ENCODE measurements at places on chromosomes 1 and 21. TPM values are rescaled to one million over a fixed set of nuclear protein-coding genes. Genes with fewer than 3 reads are reported as not detected.

DNA sequence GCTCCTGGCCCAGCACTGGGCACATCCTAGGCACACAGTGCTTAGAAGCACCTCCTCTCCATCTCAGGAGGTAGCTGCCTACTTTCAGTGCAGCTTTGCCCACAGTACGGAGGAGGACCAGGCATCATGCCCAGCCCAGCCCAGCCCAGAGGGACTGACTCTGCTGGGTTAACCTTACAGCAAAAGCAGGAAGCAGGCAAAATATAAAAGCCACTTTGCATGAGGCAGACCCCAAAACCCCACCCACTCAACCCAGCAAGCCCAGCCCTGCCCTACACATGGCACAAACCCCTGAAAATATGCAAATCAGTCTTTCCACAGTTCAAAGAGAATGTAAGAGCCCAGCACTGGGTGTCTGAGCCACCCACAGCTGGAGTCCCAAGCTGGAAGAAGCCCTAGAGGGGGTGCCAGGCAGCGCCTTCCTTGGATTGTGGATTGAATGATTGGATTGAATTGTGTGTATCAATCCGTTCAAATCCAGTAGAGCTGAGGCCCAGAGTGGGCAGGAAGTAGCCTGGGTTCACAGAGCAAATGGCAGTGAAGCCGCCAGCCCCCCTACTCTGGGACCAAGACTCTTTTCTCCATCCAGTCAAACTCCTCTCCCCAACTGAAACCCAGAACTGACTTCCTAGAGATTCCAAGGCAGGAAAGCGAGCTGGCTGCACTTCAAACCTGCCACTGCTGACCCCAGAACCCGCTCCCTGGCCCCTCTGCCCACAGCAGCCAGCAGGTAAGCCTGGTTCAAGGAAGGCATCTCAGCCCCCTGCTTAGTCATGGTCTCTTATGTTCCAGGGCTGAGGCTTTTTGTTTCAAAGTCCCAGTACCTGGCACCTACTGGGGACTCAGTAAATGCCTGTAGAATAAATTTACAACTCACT is 117.7 kb downstream of the LACTBL1 start:
- DNase-seq = no peak

Gene DYRK3
- total RNA-seq = 2.0 TPM

Gene RHCE
- total RNA-seq = 1.0 TPM

GRCh38 chr1:17093822-17094393 is 25.3 kb downstream of the PADI2 start:
- no peak for DNase-seq

- DNase-seq = no peak
Measured at GRCh38 chr1:235105051-235106043, 23.3 kb downstream of the TOMM20 start.

Gene KCNJ10
- not detected for total RNA-seq

GRCh38 chr1:220887202-220887519 is 7.9 kb downstream of the HLX start:
- no peak for DNase-seq

DNA sequence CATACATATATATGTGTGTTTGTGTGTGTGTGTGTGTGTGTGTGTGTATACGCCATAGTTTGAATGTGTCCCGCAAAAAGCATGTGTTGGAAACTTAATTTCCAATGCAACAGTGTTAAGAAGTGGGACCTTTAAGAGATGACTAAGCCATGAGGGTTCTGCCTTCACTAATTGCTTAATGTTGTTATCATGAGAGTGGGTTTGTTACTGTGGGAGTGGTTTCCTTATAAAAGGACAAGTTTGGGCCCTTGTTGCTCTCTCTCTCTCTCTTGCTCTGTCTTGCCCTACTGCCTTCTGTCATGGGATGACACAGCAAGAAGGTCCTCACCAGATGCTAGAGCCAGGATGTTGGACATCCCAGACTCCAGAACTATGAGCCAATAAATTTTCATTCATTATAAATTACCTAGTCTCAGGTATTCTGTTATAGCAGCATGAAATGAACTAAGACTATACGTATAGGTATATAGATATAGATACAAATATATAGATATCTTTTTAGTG is 103.8 kb upstream of the ZC3H11B start:
- no peak for DNase-seq

Gene NBPF10
- 2.0 TPM for total RNA-seq

DNA sequence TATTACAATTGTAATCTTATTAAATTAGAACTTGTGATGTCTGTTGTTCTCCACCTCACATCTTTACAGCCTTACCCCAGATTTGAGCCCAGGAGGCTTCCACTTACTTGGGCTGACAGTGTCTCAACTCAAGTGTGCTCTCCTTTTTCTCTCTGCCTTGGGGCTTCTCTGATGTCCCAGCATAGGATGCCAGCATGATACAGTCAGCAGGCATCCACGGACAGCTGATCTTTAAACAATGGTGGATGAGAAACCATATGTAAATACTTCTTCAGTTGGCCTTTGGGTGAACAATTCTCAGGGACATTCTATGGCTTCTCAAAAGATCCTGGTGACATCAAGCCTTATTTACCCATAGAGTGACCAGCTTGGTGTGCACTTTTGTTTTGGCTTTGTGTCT is 107.6 kb upstream of the GORAB start:
- no peak for DNase-seq

Gene DONSON
- 13.9 TPM for total RNA-seq

GRCh38 chr1:58487002-58487401 is 59.5 kb downstream of the OMA1 start:
- DNase-seq = no peak

DNA sequence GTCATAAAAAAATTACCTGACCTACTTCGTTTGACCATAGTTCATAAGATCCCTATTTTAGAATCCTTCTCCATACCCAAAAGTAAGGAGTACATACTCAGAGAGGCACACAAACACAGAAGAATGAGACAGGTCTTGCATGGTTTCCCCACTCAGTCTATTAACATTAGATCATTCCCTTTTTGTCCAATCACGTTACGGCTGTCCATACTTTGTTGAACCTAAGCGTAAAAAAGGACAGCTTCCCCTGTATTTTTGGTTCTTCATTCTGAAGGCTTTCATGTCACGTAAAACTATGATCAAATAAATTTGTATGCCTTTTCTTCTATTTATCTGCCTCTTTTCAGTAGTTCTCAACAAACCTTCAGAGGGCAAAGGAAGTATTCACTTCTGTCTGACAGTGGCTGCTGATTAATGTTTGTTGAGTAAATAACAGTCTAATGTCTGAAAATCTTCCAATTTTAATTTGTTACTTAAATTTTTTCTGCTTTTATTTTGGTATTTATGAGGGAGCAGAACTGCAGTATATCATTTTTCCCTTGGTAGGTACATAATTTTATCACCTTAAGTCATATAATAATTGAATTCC is 16.4 kb downstream of the PKN2 start:
- DNase-seq = no peak

- no peak for DNase-seq
Measured at GRCh38 chr1:228782662-228783417, 47.6 kb downstream of the RHOU start.

DNA sequence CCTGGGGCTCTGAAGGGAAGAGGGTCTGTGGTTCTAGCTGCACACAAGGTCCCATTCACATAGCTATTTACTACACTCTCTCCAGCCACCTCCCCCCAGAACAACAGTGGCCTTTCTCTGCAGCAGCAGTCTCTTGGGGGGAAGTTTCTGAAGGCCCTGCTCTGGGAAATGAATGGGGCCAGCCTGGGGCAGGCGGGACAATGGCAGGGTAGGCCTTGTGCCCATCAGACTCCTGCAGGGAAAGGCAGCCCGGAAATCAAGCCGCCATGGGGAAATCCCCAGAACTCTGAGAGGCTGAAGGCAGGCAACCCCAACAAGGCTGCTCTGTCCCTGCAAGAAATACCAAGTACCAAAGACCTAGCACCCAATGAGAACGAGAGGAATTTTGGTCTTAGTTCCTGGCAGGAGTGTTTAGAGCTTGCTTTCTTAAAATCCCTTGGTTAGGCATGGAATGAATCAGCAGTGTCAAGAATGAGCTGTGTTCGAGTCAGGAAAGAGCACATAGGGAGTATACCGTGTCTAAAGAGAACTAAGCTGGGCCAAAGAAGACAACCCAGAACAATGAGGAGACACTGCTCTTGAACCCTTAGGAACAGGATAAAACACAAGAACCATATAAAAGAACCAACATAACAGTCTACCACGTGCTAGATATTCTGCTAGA is 11.3 kb downstream of the ARHGEF11 start:
- no peak for DNase-seq

Gene PRR9
- not detected for total RNA-seq

DNA sequence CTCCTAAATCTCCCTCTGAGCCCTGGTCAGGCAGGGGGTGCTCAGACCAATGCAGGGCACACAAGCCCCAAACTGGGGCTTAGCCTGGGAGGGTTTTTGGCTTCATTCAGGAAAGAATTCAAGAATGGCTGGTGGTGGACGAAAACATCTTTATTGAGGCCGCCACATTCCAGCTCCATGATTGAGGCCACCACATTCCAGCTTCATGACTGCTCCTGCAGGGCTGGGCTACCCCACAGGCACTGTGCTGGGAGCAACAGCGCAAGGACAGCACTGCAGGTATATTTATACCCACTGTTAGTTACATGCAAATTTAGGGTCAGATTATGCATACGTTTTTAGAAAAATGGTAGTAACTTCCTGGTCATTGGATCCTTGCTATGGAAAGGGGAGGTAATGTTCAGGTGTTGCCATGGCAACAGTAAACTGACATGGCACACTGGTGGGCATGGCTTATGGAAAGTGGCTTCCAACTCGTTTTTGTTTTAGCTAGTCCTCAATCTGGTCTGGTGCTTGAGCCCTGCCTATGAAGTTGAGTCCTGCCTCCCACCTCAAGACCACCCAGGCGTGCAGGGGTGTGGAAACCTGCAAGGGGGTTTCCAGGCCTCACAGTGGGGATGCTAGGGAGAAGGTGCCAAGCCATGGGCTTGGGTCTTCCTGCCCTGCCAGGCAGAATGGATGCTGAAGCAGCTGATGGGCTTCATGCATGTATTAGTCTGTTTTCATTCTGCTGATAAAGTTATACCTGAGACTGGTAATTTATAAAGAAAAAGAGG is 348.7 kb upstream of the AJAP1 start:
- no peak for DNase-seq

DNA sequence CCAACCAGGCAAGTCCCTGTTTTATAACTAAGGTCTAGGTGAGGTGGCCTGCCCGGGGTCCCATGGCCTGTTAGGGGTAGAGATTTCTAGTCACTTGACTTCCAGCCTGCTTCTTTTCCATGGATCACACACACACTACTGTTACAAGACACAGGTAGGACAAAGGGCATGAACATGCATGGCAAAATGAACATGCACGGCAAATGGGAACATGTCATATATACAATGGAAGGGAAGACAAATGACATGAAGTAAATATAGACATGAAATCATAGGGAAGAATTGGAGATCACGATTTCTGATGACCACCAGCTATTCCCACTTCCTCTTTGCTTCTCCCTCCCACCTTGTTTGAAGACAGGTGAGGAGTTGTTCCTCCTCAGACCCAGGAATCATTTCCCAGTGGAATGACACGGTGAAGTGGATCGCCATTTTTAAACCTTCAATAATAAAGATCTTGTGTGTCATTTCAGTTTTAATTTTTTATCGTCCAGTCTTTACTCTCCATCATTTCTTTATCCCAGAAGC is 47.6 kb upstream of the ATF3 start:
- DNase-seq = no peak

DNA sequence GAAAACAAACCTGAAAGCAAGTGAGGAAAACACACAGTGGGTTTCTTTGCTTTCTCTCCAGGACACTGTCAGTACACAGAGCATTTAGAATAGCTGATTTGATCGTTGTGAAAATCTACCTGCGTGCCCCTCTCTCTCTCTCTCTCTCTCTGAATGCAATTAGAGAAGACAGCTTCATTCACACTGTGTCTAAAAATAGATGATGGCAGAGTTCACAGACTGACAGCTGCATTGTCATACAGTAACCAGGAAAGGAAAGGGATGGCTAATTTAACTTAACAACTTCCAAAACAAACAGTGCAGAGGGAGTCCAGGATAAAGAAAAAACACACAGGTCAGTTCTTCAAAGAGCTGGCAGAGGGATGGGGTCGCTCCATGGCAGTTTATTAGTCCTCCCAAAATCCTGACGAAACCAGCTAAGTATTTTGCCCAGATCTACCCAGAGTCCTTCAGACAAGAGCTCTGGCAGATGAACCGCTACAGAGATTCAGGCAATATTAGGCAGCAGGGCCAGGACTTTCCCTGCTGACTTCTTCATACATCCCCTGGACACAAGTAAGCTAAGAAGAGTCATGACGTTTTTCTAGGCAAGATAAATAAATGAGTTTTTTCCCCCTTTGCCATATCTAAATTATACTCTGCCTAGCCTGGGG is 58.9 kb downstream of the WLS start:
- no peak for DNase-seq

Gene FAAP20
- 56.7 TPM for total RNA-seq

DNA sequence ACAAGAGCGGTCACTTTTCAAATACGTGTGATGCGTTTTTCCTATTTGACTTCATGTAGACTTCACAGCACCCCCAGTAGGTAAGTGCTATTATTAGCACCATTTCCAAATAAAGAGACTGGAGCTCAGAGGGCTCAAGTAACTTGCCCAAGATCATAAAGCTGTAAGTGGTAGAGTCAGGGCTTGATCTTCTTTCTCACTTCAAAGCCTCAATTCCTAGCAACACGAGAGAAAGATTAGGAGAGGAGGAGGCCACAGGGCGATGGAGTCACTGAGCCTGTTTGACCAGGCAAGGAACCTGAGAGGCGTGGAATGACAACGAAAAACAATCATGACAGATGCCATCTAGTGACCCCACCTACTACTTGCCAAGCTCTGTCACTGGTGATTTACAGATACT is 181.0 kb downstream of the FOXD2 start:
- DNase-seq = no peak

DNA sequence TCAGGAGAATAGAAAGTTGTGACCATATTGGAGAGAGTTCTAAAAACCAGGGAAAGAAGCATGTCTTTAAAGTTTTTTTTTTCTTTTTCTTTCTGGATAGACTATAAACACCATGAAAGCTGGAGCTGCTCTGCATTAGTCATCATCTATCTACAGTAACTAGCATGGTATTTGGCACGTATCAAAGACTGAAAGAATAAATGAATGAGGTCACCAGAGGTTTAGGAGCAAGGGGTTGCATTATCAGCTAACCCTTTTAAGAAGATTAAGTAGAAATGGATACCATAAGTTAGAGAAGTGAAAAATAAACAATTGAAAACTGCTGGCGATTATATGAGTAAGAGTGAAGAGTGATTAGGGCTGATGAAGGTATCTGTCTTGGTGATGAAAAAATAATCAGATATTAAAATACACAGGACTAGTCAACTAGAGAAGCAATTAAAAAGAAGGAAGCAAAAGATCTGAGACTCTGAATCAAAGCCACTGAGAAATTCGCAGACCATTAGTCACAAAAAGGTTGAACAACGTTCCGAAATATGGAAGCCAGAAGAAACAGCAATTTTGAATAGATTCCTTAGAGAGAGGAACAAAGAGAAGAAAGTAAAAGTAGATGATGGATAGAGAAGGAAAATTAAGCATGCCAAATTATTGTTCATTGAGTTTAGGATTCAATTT is 536.4 kb downstream of the DPYD start:
- no peak for DNase-seq
